ENCODE measurements at places on chromosomes 2 and 18.

GRCh38 chr18:11826836-11827235, 24.4 kb upstream of the CHMP1B start:
- DNase-seq, result no peak

GRCh38 chr2:175744000-175744399, 258.1 kb downstream of the LNPK start:
- no peak for DNase-seq

DNA sequence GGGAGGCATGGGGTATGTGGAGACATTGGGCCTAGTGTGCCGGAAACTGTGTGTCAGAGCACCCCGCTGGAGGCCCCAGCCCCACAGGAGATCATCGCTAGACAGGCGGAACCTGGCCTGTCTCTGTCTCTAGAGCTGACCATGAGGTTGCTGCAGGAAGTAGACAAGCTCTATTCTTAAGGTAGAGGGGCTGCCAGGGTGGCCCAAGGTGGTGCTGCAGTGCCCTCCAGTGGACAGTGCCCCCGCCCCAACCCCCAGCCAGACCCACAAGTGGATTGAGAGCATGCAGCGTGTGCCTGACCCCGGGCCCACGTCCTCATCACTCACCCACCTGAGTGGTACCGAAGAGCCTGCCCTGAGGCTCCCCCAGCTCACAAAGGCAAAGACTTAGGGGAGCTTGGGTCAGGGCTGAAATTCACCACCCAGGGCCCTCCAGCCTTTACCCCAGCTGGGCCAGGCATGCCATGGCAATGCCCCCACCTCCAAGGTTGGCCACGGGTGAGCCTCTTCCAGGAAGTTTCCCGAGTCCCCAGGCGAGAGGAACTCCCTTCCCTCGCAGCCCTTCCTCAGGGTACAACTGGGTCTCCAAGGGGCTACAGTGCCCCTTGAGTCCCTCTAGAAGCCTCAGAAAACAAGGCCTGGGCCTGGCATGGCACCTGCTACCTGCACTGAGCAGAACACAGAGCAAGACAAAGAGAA, 155.0 kb downstream of the TTC32 start:
- no peak for DNase-seq

DNA sequence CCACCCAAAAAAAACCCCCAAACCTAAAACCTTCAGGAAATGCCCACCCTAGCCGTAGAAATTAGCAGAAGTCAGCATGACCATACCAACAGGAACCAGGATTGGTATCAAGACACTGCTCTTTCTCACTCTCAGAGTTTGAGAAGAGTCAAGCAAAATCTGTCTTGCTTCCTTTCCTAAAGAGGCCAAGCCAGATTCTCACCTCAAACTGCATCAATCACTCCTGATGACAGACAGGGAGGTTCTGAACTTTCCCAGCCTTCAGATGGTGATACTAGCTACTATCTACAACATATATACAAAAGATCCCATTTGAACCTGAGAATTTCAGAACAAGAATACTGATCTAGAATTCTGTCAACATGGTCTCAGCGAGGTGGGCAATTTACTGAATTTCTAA, 29.7 kb downstream of the CCDC93 start:
- DNase-seq, result no peak

- no peak for DNase-seq
Measured at GRCh38 chr2:188811522-188811921, 162.7 kb upstream of the COL3A1 start.

GRCh38 chr2:223235986-223236385, 184.0 kb downstream of the KCNE4 start:
- DNase-seq, result no peak

DNA sequence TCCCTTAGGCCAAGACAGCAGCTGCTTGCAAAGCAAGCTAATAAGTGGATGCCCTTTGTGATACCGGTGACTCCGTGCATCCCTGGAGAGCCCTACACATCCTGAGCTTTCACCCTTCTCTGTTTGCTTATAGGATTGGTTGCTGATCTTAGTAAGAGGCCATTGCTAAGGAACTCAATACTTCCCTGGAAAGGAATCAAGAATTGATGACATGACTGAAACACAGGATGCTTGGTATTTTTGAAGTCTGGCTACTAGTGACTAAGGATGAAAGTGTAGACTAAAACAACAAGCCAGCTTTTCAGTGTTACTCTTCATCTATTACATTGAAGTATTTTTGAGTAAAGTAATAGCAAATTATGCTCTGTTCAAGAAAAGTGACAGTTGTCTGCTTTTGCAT, 123.0 kb upstream of the SERPINE2 start:
- no peak for DNase-seq

DNA sequence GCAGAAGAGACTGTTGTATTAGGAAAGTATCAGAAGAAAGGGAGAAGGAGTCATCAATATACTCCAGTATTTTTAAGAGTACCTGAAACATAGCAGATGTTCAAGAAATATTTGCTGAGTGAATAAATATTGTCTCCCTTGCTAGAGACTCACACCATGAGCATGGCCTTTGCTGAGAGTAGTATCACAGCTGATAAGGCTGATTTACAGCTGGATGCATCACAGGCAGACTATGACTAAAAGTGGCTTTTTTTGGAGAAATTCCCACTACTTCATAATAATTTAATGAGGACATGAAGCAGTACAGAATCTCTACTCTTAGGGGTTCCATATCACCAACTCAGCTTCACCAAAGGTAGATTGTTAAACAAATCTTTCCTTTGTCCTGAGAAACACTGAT, 373.3 kb downstream of the RBM43 start:
- no peak for DNase-seq

DNA sequence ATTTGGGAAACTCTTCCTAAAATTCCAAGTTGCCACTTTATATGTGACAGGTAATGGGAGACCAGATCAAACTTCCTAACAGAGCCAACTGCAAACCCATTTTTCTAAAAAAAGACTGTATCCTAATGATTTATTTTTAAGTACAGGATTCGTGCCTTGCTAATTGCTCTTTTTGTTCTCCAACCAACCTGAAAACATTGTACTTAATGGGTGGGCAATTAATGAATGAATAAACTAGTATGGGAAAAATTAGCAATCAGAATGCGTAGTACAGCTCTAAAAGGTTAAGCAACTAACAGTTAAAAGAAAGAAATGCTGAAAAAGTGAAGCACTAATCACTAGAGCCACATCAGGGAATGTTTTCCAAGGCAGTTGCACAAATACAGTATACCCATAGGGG, 217.2 kb upstream of the KCNJ3 start:
- no peak for DNase-seq

DNA sequence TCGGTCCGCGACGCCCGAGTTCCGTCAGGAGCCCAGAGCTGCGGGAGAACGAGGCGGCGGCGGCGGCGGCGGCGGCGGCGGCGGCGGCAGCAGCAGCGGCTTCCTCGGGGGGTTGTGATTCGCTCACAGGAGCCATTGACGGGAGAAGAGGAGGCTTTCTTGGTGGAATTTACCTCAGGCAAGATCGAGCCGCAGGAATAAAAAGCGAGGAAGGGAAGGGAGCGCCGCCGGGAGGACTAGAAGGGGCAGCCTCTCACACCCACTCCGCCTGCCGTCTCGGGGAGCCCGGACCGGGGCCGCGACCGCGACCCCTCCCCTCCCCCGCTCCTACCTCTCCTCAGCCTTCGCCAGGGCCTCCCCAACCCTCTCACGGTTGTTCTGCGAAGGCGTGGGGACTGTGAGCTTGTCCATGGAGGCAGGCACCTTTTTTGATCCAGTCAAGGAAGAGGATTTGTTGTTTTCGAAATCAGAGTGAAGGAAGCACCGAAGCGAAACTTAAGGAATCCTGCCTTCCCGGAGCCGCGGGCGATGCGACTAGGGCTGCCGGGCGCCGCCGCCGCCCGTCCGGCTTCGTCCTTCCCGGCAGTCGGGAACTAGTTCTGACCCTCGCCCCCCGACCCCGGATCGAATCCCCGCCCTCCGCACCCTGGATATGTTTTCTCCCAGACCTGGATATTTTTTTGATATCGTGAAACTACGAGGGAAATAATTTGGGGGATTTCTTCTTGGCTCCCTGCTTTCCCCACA, 506 bp downstream of the BMPR2 start:
- DNase-seq, result peak; percentile 74

- DNase-seq, result no peak
Measured at GRCh38 chr2:9778012-9778411, 65.3 kb upstream of the TAF1B start.

DNA sequence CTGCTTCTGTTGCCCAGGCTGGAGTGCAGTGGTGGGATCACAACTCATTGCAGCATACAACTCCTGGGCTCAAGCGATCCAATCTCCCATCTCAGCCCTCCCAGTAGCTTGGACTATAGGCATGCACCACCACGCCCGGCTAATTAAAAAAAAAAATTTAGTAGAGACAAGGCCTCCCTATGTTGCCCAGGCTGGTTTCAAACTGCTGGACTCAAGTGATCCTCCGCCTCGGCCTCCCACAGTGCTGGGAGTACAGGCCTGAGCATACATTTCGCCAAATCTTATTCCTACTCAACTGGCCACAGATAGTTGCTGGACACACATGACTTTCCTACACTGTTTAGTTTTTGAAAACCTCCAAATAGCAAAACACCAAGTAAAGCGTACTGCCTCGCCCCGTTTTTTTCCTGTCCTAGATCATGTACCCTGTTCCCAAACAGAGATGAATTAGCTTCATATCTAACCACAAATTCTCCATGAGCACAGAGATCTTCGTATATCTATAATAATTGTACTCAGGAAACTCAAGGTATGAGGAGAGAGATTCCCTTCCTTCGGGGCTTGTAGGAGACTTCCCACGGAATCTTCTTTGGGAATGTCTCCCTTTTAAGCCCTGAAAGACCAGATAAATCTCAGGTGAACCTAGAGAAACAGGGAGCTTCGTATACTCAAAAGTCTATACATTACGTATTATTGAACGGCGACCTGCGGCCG, 598 bp upstream of the C2orf69 start:
- no peak for DNase-seq

DNA sequence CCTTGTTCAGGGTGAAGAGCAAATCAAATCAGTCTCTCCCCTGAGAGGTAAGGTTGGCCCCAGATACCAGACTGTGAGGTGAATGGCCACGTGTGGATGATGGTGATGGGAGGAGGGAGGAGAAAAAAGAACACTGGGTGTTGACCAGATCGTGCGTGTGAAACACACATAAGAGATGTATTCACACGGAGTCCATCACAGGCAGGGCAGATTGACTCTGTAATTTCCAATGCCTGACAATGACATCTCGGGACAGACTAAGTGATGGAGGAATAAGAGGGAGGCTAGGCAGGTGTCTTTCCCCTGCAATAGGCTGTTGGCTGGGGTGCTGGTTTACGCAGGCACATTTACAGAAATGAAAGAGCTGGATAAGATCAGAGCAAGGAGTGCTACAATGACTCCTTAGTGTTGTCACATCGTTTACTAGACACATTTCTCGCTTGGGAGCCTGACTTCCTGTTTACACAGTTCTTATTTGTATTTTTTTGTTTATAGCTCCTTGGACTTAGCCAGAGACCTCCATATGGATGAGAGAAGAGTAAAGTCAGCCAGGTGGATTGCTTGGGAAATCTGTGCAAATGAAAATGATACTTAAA, 43.1 kb downstream of the CPO start:
- DNase-seq, result no peak
